ENCODE measurements at places on chromosomes 4 and X.

DNA sequence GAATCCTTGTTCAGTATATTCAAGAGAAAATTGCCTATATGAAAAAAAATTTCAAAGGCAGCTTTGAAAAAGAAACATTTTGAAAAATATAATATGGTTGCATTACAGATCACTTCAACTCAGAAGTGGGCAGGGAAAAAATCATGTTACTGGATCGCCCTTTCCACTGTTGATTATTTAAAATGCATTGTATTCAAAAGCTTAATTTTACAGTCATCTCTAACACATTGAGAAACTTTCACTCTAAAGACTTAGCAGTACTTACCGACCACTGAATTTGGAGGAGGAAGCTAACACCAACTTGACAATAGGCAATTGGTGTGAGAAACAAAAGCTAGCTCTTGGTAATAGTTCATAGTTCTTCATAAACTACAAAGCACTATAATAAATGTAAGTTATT is 101.9 kb downstream of the CEP135 start:
- no peak for DNase-seq

DNA sequence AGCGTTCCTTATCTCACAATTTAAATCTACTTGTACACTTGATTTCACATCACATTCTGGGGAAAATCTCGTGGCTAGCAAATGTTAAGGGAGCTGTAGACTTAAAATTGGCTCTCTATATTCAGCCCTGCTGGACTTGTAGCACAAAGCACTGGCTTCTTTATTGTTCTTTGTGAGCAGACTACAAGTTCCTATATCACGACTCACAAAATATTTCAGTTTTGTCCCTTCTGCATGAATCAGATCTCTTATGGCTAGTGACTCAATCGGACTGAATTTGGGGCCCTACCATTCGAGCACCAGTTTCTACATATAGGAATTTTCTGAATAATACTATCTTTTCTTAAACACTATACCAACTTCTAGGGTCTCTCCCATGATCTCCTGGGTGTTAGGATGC is 390.1 kb downstream of the ADAM29 start:
- DNase-seq: no peak

GRCh38 chrX:41604177-41604576 is 84.6 kb upstream of the GPR34 start:
- DNase-seq: no peak

DNA sequence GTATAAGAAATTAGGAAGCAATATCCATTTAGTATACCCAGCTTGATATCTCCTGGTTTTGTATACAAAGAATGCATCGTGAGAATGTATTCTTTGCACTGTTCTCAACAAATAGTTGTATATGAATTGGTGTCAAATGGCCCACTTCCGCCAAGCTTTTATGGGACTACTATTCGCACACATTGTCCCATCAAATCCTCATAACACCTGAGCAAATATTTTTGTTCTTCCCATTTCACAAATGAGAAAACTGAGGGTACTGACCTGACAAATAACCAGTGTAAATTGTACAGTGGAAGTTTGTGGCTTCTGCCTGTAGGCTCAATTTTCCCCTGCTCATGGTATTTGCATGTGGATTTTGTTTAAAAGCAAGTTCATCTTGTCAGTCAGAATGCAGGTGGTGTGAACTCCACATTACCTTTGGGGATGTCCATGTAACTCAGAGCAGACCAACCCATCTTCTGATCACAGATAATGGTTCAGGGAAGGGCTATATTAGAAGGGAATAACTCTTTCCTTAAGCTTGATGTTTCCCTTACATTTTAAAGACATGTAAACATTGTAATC is 51.5 kb upstream of the FAM241A start:
- no peak for DNase-seq

DNA sequence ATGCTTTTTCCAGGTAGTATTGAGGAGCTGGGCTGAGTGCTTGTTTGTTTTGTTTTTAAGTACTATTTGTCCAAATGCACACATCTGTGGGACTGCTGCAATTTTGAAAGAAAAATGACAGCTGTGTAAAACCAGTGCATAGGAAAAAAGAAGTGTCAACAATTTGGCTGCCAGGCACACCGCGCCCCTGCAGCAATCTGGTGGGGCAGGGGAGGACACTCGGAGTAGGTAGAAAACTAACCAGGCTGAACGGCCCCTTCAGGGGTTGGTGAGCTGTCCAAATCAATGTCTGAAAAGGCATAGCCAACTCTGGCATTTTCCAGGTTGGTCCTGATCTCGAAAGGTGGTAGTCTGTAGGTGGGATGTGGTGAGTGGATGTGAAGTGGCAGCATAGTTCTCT is 1.1 kb downstream of the LDOC1 start:
- no peak for DNase-seq

GRCh38 chrX:77009691-77010090 is 437.5 kb upstream of the FGF16 start:
- DNase-seq: no peak

DNA sequence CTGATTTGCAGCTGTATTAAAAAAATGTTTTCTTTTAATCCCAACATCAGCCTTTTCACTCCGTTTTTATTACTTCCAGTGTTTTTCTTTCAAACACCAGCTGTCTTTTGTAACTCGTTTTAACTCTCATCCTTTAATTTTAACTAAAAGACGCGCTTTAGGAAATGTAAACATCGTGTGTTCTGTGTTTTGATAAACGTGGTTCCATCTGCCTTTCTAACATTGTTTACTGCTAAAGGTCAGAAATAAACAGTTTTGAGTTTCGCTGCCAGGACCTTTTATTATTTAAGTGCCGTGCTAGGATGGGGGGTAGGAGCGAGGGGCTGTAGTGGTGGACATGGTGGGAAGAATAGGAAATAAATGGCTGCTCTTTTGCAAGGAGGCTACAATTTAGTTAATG is 1.5 kb downstream of the N4BP2 start:
- no peak for DNase-seq

DNA sequence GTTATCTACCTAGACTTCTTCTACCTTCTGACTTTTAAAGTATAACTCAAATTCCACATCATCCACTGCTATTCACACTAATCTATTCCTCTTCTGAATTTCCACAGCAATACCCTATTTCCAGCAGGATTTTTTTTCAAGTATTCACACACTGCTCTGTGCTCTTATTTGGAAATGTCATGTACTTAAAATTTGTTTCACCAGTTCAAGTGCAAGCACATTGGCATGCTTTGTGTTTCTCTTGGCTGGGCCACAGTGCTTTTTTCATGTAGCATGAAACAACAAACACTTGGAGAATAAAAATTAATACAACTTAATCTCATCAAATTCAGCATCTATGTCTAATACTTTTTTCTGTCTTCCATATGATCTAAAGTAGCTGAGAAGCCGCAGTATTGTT is 161.8 kb upstream of the PCDH18 start:
- no peak for DNase-seq

DNA sequence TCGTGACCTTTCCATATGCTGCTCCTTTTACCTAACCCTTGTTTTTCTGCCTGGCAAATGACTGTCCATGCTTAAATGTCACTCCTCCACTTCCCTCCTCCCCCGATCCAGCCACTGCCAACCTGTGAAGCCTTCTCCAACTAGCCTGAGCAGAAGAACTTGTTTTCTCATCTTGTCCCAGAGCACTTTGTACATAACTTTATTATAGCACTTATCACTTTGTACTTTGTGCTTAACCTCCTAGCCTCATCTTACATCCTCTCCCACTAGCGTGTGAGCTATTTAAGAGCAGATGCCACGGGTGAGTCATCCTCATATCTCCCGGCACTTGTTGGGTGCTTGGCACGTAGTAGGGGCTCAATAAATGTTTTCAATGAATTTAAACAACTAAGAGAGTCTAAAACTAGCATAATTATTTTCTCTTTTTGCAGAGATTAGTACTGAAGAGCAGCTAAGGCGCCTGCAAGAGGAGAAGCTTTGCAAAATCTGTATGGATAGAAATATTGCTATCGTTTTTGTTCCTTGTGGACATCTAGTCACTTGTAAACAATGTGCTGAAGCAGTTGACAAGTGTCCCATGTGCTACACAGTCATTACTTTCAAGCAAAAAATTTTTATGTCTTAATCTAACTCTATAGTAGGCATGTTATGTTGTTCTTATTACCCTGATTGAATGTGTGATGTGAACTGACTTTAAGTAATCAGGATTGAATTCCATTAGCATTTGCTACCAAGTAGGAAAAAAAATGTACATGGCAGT is 46.9 kb downstream of the XIAP start:
- DNase-seq: no peak
